RKO (cell line): ENCODE measurements at places on chromosomes 5 and 9.
A peak's percentile ranks its signal among the peaks of the same experiment; 100 is the strongest.

DNA sequence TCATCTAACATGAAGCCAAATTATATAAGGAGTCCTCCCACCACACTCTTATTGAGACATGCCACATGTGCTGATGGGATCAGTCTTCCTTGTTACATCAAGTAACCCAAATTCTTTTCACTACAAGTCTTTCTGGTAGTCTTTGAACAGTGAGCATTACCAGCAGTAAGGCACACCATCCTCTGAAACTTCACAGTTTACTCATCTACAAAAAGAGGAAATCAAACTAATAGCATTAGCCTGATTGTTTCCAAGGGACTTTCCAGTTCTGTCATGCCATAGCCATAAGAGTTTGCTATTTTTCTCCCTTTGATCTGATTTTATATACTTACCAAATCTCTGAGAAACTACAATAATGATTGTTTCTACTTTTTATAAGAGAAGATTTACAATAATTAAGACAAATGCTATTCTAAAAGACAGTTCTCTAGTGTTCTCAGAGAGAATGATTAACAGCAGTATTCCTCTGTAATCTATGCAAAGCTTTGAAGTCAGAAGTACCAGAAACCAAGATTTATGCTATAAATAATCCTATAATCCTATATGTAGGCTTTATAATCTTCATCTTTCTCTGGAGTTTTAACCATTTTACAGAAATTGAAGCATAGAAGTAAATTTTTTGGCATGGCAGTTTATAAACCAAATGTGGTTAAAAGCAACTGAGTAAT, 166.2 kb upstream of the ACO1 start:
- DNase-seq: no peak

- no peak for DNase-seq
These were observed 765.2 kb upstream of the NUDT12 start for GRCh38 chr5:104327801-104328200.

GRCh38 chr9:137487454-137488326, 28.6 kb upstream of the NSMF start:
- DNase-seq: no peak

DNA sequence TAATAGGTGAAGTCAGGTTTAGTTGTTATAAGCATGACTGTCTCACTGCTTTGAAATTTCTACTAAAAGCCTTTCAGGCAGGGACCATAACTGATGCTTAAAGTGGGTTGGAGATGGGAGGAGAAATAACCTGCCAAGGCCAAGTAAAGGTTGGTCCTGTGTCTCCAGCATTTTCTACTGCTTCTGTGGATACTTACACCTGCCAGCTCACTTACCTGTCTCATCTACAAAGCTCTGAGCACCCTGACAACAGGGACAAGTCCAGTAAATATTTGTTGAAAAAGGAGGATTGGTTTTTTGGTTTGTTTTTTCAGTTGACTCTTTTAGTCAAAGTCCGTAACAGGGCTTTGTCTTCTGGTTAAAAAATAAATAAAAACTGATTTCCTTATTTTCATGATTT, 38.6 kb downstream of the GRAMD2B start:
- DNase-seq: no peak

DNA sequence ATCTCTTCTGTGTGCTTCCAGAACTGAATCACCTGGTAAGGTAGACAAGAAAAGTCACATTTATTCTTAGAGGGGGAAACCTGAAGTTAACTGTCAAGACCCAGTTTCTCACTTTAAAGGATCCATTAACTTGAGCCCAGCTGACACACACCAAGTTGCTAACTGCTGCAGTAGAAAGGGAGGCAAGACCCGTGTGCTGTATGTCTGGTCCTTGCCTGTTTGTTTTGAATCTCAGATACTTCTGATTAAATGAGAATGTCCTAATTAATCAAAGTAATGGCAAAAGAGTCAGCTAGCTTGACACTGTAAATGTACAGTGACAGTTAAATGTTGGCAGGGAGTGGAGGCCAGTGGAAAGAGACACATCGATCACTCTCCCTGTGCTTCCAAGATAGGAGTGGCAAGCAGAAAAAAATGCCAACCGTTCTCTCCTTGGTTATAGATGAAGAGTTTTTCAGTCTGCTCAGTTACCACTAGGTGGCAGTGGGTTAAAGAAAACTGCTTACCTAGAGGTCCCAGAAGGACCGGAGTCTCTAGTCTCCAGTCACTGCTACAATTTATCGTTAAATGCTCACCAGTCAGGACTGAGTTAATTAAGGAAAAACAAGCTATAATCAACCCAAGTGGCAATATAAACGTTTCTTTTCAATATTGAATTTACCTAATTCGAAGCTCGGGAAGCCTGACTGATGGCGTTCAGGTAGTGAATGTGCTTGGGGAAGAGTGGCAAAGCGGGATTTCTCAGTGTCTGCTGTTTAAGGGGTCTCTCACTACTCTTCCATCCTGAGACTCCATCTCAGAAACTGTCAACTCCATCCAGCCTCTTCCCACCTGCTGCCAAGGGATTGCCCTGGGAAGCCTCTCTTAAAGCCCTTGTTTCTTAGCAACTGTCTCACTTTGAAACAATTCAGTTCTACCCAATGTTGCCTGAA, 18.4 kb downstream of the LSM11 start:
- peak; percentile 78 for DNase-seq

DNA sequence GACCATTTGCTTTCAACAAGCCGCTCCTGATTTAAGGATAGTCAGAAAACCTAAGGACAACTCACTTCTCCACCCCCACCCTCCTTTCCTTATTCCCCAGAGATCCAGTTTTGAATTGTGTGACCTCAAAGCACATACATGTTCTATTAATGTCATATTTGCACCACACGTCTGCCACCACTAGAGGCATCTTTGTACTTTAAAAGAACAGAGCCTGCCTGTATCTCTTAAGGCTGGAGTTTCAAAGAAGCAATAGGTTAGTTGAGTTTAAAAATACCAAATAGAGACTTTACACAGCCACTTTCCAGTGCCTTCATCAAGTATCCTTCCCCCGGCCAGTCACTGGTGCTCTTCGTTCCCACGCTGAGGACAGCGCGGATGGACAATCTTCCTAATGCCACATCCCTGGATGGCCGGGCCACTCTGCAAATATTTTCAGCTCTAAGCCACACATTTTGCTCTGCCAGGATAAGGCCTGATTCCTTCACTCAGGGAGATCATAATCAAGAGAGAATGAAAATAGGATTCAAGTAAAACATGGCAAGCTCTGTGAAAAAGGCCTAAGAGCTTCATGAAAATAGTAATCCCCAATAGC, 146.3 kb downstream of the SNCAIP start:
- DNase-seq: peak; percentile 56

DNA sequence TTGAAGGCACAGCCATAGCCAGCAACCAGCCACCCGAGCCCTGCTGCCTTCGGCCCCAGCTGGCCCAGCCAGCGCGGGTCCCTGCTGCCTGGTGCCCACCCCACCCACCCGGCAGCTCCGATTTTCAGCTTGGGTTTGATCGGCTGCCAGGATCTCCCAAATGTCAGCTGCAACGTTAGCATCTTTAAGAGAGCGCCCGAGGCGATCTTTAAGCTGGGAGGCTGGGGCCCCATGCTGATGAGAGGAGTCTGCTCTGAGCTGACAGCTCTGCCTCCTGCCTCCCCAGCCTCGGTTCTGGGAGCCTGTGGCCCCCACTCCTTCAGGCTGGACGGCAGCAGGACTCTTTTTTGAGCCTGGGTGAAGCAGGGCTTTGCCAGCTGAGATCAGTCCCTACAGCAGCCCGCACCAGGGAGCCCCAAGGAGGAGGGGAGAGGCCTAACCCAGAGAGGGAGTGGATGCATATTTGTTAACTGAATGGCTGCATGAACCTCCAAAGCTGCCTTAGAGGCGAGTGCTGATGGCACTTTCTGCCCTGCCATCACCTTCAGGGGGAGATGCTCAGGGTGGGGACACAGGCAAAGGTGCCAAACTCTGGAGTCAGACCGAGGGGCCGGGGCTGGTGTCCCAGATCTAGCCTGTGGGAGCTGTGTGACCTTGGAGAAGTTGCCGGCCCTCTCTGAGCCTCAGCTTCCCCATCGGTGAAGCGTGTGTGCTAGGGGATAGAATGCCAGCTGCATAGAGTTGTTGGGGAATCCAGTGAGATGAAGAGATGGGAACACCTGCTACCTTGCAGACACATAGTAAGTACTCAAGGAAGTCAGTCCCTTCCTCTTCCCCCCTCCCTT, 165.5 kb downstream of the C9orf50 start:
- no peak for DNase-seq

- DNase-seq: no peak
These were observed 491 bp upstream of the ZCCHC9 start for GRCh38 chr5:81300921-81301270.

DNA sequence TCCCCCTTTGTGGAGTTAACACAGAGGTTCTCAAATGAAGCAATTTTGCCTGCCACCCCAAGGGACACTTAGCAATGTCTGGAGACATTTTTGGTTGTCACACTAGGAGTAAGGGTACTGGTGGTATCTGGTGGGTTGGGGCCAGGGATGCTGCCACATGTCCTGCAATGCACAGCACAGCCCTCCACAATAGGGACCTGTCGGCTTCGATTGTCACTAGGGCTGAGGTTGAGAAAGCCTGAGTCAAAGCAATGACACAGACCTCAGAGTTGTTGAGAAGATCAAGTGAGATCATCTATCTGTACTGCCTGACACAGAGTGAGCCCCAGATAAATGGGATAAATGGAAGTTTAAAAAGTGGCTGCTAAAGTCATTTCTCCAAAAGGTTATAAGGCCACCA, 249.2 kb upstream of the KLF4 start:
- peak; percentile 37 for DNase-seq

DNA sequence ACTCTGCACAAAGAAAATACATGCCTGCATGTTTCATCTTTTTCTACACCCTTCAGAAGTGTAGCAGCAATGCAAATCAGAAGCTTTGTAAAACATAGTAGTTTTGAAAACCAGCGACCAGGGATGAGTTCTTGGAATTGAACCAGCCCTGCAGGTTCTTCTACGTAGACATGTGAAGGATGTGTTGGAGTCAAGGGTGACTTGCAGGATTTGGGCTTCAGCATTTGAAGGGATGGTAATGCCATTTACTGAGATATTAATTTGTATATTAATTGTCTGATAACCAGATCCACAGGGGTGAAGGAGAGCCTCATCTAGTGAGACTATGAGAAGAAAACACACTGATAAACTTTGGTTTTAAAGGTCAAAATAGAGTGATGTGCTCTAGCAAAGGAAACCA, 72.4 kb downstream of the KIAA1958 start:
- DNase-seq: no peak

GRCh38 chr9:77743386-77743785, 95.3 kb upstream of the GNA14 start:
- DNase-seq: no peak

GRCh38 chr5:38135486-38136039, 122.8 kb upstream of the EGFLAM start:
- DNase-seq: no peak

DNA sequence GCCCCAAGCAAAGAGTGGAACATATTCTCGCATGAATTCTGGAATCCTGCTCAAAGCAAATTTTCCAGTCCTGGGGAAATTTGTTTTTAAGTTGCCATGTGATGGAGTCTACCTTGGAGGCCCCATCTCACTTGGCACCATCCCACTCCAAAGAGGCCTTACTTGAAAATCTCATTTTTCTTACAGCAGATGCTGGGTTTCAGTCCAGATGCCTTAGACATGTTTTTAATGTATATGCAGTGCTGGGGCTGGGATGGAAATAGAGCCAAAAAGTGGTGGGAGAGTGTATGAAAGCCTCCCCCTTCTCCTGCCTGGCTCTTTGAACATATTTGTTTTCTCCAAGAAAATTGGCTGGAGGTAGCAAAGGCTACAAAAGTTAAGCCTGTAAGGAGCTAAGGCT, 493.7 kb downstream of the ENC1 start:
- DNase-seq: no peak

DNA sequence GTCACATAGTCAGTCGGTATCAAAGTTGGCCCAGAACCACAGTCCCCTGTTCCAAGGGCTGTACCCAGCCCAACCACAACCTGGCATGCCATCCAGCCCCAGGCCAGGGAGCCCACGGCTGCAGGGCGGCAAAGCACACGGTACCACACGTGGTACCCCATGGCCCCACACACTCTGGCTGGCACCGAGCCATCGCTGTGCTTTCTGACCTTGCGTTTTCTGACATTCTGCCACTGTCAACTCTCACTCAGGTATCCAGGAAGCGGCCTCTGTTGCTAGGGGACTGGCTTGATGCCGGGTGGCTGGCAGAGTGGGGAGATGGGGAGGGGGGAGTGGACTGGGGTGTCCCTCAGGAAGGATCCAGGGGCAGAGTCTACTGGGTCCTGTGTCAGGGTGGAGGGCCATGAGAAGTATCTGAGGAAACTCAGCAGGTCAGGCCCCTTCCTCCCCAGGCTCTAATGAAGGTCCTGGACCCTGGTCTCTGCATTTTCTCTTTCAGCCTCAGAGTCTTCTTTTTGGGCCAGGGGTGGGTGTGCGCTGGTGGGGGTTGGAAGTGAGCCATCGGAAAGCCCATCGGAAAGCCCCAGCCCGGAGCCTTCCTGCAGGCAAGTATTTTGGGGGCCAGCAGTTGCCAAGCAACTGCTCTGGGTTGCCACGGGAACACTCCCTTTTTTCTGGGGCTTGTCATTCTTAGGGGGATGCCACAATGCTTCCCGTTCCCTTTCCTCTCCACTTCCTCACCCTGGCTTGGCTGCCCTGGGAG, 21.0 kb upstream of the RALGDS start:
- DNase-seq: no peak

- DNase-seq: no peak
These were observed 60.3 kb downstream of the GCNT1 start for GRCh38 chr9:76519075-76519835.

DNA sequence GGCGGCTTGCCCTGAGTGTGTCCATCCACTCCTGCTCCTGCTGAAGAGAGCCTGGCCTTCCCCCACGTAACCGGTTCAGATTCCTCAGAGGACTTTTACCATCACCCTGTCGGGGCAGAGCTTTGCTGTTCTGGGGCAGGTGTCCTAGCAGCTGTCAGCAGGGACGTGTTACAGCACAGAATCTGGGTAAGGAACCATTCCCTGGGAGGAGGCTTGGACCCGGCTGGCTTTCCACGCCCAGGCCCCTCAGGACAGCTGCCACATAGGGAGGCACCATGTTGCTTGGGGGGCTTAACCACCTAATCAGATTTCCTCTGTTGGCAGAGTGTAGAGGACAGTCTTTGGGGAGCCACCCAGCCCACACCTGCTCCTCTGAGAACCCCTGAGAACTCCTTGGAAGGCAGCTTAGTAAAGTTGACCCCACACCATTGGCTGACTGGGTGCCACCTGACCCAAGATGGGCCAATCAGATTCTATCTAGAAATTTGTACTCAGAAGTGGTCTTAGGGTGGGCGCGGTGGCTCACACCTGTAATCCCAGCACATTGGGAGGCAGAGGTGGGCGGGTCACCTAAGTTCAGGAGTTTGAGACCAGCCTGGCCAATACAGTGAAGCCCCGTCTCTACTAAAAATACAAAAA, 23.3 kb upstream of the EEIG1 start:
- no peak for DNase-seq
